ENCODE measurements at places on chromosomes 4 and X.

DNA sequence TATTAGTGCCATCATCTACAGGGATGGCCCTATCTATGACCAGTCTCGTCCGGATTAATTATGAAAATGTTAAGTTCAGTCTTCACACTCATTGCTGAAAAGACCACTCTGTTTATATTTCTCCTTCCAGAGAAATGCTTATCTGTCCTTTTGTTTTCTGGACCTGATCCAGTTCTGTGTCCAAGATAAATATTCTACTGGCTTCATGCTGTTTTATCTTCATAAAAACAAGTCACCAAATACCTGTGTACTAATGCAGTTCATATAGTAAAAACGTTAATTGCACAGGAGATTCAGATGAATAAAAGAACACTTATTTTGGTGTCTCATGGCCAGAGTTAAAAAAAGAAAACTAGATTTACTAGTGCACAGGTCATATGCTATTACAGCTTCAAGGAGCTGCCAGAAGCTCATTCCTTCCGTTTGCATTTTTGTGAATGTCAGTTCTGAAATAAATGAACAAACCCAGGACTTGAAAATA lies 17.3 kb downstream of the FNIP2 start:
- DNase-seq, result no peak

DNA sequence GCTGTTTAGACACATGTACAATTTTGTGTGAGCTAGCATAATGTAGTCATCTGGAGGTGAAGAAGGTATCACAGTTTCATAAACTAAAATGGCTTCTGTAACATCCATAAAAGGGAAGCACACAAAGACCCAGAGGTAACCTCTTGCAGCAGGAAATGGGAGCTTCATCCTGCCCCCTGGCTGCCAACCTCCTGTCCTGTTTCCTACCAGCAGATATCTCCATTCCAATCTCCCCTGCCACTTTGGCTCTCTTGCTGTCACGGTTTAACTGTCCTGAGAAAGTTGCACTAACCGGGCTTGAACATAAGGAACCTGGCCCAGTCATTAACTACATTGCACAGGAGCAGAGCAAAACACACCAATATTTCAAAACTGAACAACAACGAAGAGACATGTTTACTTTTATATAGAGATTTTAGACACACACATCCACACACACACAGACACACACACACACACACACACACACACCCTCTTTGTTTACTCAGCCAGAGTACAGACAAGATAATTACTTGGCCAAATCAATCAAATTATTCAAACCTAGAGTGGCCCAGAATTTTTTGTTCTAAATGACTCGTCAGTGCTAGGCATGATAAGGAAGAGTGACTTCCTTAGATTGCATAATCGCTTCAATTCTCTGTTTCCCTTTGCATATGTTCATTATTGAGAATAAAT lies 24.2 kb downstream of the MID2 start:
- DNase-seq, result no peak

- no peak for DNase-seq
Measured at GRCh38 chrX:130245441-130245840, 23.3 kb downstream of the ZNF280C start.

DNA sequence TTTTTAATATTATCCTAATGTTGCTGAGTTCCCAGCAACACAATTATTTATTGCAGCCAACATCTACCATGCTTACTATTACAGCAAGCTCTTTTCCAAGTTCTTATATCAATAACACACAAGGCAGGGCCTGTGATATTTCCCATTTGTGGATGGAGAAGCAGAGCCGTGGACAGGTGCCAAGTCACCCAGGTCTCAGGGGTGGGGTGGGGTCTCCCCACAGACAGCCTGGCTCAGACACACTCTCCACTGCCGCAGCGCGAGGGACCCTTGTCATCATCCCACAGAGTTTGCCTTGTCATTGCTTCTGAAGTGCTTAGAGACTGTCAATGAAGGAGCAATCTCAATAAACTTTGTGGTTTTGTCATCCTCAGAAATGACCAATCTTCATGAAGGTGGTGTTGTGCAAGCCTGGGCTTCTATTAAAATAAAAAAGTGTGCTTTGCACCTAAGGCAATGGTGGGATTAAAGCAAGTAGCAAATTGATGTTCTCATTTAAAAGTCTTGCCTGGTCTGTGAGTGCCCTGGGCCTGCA lies 76.1 kb downstream of the SORBS2 start:
- no peak for DNase-seq

DNA sequence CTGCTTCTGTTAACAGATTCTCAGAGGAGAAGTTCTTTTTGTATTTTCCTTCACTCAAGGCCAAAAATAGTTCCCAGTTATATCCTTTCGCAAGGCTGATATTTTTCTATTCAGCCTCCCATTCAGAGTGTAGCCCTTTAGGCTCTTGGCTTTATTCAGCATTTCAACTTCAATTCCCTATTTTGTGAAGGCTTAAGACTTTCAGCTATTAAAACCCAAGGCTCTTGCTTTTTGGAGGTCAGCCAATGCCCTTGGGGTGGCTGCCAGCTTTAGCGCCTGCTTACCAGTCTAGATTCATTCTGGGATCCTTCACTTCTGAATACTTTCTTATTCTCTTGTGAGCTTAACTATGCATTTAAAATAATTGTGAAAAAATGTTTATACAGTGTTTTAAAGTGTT lies 57.3 kb upstream of the ADGRA3 start:
- DNase-seq, result no peak

- DNase-seq, result no peak
Measured at GRCh38 chrX:132227383-132228112, 8.3 kb upstream of the RAP2C start.

DNA sequence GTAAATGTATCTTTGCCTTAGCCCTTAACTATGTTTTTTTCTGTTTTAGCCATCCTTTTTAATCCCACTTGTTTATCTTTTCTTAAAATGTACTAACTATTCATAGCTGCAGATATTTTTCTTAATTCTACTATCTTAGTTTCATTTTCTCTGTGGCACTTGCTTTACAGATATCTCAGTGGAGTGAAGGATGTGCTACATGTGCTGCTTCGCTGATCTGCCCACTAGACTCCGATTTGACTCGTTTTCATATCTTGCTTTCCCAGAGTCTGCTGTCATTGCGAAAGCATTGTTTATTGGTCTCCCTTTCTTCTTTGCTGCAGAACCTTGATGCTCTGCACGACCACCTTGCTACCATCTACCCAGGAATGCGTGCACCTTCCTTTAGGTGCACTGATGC lies 30.6 kb downstream of the GUCY1B1 start:
- no peak for DNase-seq

- no peak for DNase-seq
Measured at GRCh38 chrX:118727686-118728339, 407 bp downstream of the IL13RA1 start.

DNA sequence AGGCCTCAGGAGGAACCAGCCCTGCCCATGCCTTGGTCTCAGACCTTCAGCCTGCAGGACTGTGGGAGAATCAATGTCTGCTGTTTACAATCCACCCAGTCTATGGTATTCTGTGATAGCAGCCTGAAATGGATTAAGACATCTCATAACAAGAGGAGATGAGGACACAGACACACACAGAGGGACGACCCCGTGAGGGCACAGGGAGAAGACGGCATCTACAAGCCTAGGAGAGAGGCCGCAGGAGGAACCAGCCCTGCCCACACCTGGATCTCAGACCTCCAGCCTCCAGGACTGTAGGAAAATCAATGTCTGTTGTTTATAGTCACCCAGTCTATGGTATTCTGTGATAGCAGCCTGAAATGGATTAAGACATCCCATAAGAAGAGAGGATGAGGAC lies 3.3 kb downstream of the SLC25A6 start:
- DNase-seq, result no peak

DNA sequence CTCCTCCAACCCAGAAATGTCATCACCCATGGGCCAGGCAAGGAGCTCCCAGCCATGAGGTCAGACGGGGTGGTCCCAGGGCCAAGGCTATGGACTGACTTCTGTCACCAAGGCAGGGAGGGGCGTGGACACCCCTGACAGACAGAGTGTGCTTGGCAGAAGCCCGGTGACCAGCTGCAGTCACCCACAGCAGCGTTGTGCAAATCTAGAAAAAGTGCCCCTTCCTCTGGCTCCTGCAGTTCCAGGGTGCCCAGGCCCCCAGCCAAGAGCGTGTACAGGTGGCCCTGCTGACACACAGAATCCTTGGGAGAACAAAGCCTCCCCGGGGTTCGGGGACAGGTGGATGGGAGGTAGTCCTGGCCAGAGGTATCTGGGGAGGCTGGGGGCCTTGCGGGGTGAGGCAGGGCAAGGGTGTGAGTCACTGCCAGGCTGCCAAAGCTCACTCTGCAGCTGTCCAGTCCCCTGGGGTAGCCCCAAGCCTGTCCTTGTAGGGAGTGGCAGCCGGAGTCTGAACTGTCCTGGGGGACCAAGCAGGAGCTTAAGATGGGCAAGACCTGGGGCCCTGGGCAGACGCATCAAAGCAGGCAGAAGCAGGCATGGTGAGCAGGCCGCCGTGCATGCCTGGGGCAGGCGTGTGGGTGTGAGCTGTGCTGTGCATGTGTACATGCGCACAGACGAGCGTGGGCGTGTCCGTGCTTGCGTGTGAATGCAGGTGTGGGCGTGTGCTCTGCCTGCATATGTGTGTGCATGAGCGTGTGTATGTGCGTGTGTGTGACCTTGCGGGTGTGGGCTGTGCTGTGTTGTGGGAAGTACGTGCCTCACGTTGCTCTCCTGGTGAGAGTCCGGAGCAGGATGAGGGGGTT lies 3.3 kb downstream of the MYL5 start:
- no peak for DNase-seq

DNA sequence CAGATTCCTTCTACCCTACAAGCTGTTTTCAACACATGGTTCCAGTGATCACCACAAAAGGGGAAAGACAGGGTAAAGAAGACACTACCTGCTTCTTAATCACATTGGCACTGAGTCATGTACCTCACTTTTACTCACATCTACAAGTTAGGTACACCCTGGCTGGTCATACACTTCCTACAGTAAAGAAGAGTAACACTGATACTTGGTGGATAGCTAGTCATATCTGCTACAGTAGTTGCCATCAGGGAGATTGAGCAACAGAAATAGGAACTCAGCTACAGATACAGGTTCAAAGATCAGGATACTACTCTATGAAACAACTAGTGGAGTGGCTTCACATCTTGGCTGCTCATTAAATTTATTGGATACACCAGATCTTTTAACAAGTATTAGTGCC lies 105.4 kb upstream of the DIAPH2 start:
- DNase-seq, result no peak

GRCh38 chr4:1759170-1759817 lies 33.8 kb upstream of the FGFR3 start:
- DNase-seq, result no peak

DNA sequence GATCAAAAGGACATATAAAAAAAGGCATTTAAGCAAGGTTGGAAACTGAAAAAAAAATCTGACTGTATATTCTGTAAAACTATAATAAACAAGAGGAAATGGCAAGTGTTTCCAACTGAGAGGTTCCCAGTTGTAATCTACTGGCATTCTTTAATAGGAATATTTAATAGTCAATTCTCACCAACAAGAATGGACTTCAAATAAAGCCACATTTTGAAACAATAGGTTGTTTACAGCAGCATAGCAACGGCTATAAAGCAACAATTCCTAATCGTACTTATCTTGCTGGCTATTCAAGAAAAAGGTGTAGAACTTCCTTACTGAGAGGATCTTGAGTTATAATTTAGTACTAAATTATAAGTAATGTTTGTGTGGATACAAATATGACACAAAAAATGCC lies 75.5 kb downstream of the VEGFC start:
- DNase-seq, result no peak

- no peak for DNase-seq
Measured at GRCh38 chr4:17786567-17786966, 5.1 kb upstream of the FAM184B start.

DNA sequence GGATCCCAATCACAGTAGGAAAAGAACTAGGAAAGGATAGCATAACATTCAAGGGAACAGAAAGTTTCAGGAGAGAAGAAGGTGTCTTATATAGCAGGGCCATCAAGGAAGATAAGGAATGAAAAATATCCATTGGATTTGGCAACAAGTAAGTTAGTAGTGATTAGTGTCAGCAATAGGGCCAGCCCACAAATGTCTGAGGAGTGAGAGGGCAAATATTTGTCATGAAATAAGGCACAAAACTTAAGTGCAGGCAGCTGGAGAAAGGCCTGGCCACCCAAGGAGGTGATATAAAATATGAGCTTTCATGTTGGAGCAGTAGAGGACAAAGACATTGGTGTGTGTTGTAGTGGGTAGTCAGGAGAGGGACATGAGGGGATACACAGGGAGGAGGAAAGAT lies 132.1 kb downstream of the COL4A6 start:
- DNase-seq, result no peak

DNA sequence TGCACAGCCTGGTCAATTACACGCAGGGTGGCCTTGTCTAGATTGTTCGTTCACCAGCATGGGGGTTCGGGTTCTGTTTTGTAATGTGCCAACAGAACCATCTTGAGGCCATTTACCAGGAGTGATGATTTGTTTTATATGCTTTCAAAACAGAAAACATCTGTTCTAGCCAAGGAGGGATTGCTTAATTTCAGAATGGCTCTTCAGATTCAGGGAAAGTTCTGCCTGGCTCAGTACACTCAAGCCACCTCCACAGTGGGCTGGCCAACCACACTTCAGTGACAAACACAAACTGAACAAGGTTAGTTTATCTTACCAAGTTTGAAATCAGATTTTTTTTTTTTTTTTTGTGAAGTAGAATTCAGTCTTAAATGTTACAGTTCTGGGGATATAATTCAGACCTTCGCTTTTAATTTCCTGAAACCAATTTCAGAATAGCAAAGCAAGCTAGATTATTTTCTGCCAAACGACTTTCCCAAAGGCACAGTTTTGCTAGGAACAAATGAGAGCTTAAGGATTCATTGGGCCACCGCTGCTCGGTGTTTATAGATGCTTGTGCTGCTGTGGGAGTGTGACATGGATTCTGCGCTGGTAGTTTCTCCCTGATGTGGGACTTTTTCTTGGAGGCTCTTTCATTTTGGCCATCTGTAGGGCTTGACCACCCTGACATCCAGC lies 23.4 kb downstream of the SMS start:
- DNase-seq, result no peak

Data from vagina (tissue), 2 donors.